ENCODE measurements at places on chromosomes 4 and X. TPM values are rescaled to one million over a fixed set of nuclear protein-coding genes. Genes with fewer than 3 reads are reported as not detected.

Gene PCDH19
- total RNA-seq, result 2.6 TPM

Gene TCEAL5
- 0.52 TPM for total RNA-seq

Gene ABCD1
- 10.4 TPM for total RNA-seq

Gene COL25A1
- total RNA-seq, result 3.7 TPM

Gene USP17L26
- total RNA-seq, result not detected

Gene OFD1
- 7.3 TPM for total RNA-seq

Gene CENPI
- total RNA-seq, result 8.4 TPM

Gene TSPAN7
- 25.6 TPM for total RNA-seq

Gene MAGEA12
- not detected for total RNA-seq

Gene SEPSECS
- 8.9 TPM for total RNA-seq

Gene PIN4
- 13.0 TPM for total RNA-seq

Gene PHKA1
- total RNA-seq, result 2.6 TPM

Gene SPANXC
- total RNA-seq, result not detected

Gene F8A1
- 2.6 TPM for total RNA-seq

Gene SPANXA1
- not detected for total RNA-seq

Gene CACNA1F
- not detected for total RNA-seq

Gene TMEM150C
- 4.2 TPM for total RNA-seq

Gene EMCN
- total RNA-seq, result 10.4 TPM

Gene GAB3
- total RNA-seq, result 5.7 TPM

Gene HTN3
- not detected for total RNA-seq

Gene UNC5C
- 1.0 TPM for total RNA-seq

Gene IL2
- total RNA-seq, result not detected

Gene BBS12
- total RNA-seq, result 4.2 TPM

Gene RHOXF2
- total RNA-seq, result not detected

Gene PRRG1
- 7.8 TPM for total RNA-seq

Gene XPNPEP2
- 3.7 TPM for total RNA-seq

Gene NRK
- total RNA-seq, result 134 TPM

Gene ZMAT1
- 1.0 TPM for total RNA-seq

Gene CCDC158
- total RNA-seq, result 1.0 TPM

Gene RTL3
- under 0.01 TPM for total RNA-seq

Gene KCND1
- total RNA-seq, result 0.52 TPM

Gene SPANXD
- total RNA-seq, result not detected

Gene SFRP2
- 14.6 TPM for total RNA-seq

Gene ZIC3
- not detected for total RNA-seq

Gene SMIM10L2A
- 1.6 TPM for total RNA-seq

Gene SOD3
- total RNA-seq, result 13.6 TPM

Gene IL21
- total RNA-seq, result not detected

Gene CITED1
- 18.8 TPM for total RNA-seq

Gene PDK3
- total RNA-seq, result 7.8 TPM

Gene CTAG2
- total RNA-seq, result not detected

Gene FAM114A1
- total RNA-seq, result 57.4 TPM

Gene ITIH6
- under 0.01 TPM for total RNA-seq

Gene CTAG1B
- not detected for total RNA-seq

Gene CXCL3
- total RNA-seq, result not detected

Gene USP17L28
- total RNA-seq, result not detected
